Mammary epithelial cell (primary cell): ENCODE measurements at places on chromosomes 13 and 19. TPM values are rescaled to one million over a fixed set of nuclear protein-coding genes. Genes with fewer than 3 reads are reported as not detected.

Gene ANKRD24
- total RNA-seq: 0.67 TPM

Gene DAND5
- total RNA-seq: 0.28 TPM in 1 of 2 replicates, not detected in the other

Gene GPC6
- 3.0 and 5.5 TPM in 2 replicates for total RNA-seq

Gene GRK1
- not detected in 2 replicates for total RNA-seq

Gene MAP4K1
- total RNA-seq: not detected

DNA sequence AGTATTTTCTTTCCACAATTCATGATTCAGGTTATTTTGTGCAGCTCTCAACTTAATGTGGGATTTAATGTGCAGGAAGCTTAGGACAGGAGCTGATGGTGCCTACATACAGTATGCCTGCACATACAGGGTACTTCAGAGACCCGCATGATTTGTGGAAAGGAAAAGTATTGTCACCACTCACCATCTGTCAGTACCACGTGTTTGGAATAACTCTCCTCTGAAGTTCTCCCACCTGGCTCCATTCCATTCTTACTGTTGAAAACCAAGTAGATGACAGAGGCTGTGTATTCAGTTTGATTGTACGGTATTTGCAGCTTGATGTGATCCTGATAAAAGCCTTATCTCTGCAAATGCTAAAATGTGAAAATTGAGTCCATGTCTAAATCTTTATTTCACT lies 85.7 kb downstream of the ZAR1L start:
- DNase-seq: no peak

- peak; percentile 64 for DNase-seq
Measured at GRCh38 chr19:49590971-49591730, at the start of gene PRR12. Gene PRR12, plus strand, starts transcription at chr19:49591182. Its CDS starts 473 bp downstream, at chr19:49591655.

- DNase-seq: no peak
Measured at GRCh38 chr13:28621449-28621848, 37.5 kb upstream of the POMP start.

DNA sequence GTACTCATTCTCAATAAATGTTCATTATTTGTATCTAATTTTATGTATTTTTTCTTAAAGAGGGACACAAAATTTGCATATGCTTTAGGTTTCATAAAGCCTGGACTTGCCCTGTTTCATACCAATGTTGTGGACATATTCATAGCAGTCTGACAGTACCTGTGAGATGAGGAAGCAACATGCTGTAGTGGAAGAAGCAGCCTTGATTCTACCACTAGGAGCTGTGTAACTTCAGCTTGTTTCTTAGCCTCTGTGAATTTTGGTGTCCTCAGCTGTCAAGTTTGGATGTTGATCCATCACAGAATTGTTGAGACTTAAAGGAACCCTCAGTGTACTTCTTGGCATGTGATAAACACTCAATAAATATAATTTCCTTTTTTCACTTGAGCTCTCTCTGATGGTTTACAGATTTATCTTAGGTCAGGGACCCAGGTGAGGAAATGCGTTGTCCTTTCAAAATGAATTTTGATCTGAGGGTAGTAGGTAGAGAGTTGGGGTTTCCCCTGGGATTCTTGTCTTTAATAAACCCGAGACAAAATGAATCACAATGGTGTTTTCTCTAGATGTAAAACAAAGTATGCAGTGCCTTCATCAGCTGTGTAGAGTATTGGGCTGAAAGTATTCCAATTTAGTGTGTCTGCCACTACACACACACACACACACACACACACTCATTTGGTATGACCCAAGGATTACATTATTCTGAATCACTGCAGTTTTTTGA lies 152.1 kb downstream of the KCNRG start:
- DNase-seq: no peak

DNA sequence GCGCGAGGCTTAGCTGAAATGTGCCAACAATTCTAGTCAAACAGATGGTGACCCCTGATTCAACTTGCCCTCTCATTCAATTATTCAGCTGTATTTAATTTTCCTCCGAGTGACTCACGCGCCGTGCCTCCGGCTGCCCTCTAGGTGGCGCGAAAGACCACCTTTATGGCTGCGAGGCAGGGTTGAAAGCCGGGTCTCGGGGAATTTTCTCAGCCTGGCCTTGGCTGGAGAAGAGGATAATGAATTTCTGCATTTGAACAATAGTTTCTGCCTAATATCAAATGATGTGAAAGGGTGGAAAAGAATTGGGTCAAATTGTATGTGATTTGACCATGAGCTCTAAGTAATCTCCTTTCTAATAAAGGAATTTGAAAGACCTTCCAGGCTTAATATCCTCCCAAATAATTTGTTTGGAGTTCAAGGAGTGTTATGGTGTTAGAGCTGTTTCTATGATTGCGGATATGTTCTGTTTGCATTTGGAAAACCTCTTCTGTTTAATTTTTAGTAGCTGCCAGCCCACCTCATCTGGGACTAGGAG lies 310.9 kb downstream of the ZNF536 start:
- DNase-seq: peak; percentile 68

- DNase-seq: no peak
Measured at GRCh38 chr13:94113245-94113644, 366.2 kb downstream of the DCT start.

GRCh38 chr19:55341595-55342531 lies 2.2 kb downstream of the KMT5C start:
- no peak for DNase-seq

GRCh38 chr19:5605362-5605761 lies 17.2 kb downstream of the SAFB2 start:
- DNase-seq: no peak

DNA sequence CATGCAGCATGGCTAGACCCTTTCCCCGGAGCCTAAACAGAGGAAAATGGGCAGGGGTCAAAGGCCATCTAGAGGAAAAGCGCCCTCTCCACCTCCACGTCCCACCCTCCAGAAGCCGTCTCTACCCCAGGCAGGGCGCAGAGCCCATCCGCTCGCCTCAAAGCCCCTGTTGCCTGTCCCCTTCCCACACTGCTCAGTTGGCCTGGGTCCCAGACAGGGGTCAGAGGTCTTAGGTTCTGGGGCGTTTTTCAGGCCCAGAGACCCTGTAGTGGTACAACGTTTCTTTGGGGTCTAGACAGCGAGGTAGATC lies 285 bp downstream of the TMEM143 start:
- DNase-seq: no peak
